Activated CD4-positive, alpha-beta T cell treated with anti-CD3 and anti-CD28 coated beads for 36 hours (primary cell): ENCODE measurements at places on chromosomes 16 and 17. TPM values are rescaled to one million over a fixed set of nuclear protein-coding genes. Genes with fewer than 3 reads are reported as not detected.

- peaks cover 60% of the 10 kb centered on the region for H3K4me1 ChIP-seq
- H3K36me3 ChIP-seq, result peaks cover 14% of the 10 kb centered on the region
- H3K27ac ChIP-seq, result peak overlapping the region; percentile 97
Observed at GRCh38 chr16:70738083-70738977, 52.5 kb upstream of the MTSS2 start.

Gene NPIPA5
- total RNA-seq, result 0.46 TPM

- peak overlapping the region; percentile 92 for H3K4me3 ChIP-seq
- H3K36me3 ChIP-seq, result peaks cover 17% of the 10 kb centered on the region
- peak overlapping the region; percentile 85 for H3K27ac ChIP-seq
- H3K27me3 ChIP-seq, result no peaks in the 10 kb centered on the region
- H3K4me1 ChIP-seq, result peaks cover 15% of the 10 kb centered on the region
Observed at GRCh38 chr16:1494129-1494640, 1.0 kb downstream of the TELO2 start.

Gene TMEM235
- not detected for total RNA-seq

Gene MMP15
- total RNA-seq, result 0.43 TPM

GRCh38 chr17:27546624-27547300 is 84.2 kb upstream of the LGALS9 start:
- no peaks in the 10 kb centered on the region for H3K27me3 ChIP-seq
- no peak for DNase-seq
- H3K27ac ChIP-seq, result peak overlapping the region; percentile 93
- H3K36me3 ChIP-seq, result peaks cover 20% of the 10 kb centered on the region

Gene C17orf100
- 1.6 TPM for total RNA-seq

GRCh38 chr16:58507963-58508670 is 7.2 kb upstream of the SETD6 start:
- no peak overlapping the region for H3K27ac ChIP-seq
- no peak for DNase-seq
- H3K4me1 ChIP-seq, result peaks cover 3% of the 10 kb centered on the region
- H3K36me3 ChIP-seq, result no peaks in the 10 kb centered on the region
- H3K27me3 ChIP-seq, result no peaks in the 10 kb centered on the region

GRCh38 chr16:67917852-67918236 is 13.8 kb downstream of the CTRL start:
- no peak overlapping the region for H3K4me3 ChIP-seq
- DNase-seq, result peak; percentile 79
- H3K27me3 ChIP-seq, result no peaks in the 10 kb centered on the region
- H3K4me1 ChIP-seq, result peaks cover 34% of the 10 kb centered on the region
- no peaks in the 10 kb centered on the region for H3K36me3 ChIP-seq
- peak overlapping the region; percentile 91 for H3K27ac ChIP-seq

DNA sequence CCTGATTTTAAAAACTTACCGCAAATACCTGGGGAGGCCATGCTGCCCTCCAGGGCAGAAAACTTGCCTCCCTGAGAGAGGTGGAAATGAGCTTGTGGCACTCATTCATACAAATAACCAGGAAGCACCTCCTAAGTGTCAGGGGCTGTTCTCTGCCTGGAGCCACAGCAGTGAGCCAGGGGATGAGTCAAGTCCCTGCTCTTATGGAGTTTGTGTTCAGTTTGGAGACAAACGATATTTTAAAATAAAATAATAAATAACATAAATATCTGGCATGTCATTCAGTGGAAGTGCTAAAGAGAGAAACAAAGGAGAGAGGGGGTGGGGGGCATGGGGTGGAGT is 313.8 kb downstream of the C16orf95 start:
- H3K27ac ChIP-seq, result no peak overlapping the region
- peaks cover 14% of the 10 kb centered on the region for H3K27me3 ChIP-seq
- no peak for DNase-seq
- H3K4me1 ChIP-seq, result no peaks in the 10 kb centered on the region
- no peaks in the 10 kb centered on the region for H3K36me3 ChIP-seq

Gene ALOX12B
- total RNA-seq, result 3.3 TPM

Gene CRHR1
- total RNA-seq, result not detected

Gene KRTAP1-1
- not detected for total RNA-seq

DNA sequence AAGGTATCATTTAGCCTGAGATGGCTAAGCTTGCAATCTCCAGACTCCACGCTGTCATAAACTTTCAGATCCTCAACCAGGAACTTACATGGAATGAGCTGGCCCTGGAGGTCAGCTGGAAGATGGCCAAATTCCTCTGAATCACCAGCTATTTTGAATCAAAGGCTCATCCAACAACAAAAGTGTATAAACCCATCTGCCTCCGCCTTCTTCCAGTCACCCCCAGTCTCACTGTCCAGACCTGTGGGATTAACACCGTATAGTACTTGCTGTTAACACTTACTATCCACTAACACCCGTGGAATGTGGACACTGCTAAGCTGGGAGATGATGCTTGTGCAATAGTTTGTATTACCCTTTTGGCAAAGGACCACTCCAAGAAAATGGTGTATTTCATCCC is 1.9 kb upstream of the LCMT1 start:
- no peaks in the 10 kb centered on the region for H3K27me3 ChIP-seq
- no peak overlapping the region for H3K27ac ChIP-seq
- no peak for DNase-seq
- peak overlapping the region; percentile 87 for H3K4me3 ChIP-seq
- H3K4me1 ChIP-seq, result peaks cover 42% of the 10 kb centered on the region
- H3K36me3 ChIP-seq, result peaks cover 4% of the 10 kb centered on the region

DNA sequence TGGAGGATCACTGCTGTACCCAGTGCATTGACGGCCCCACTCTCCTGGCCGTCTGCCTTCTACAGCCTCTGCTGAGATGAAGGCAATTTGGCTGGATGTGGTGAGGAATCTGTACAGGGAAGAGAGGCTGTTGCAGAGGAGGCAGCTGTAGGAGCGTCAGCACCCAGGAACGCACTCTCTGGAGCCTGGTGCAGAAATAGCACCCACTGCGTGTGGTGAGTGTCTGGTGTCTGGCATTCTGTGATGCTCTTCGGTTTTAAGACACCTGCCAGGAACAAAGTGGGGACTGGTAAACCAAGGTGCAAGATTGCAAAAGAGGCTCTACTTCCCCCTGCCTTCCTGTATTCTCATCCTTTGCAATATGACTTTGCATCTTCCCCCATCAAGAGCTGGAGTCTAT is 187.5 kb upstream of the SDK2 start:
- H3K4me1 ChIP-seq, result peaks cover 77% of the 10 kb centered on the region
- H3K27me3 ChIP-seq, result no peaks in the 10 kb centered on the region
- no peak overlapping the region for H3K27ac ChIP-seq

Gene HBQ1
- total RNA-seq, result 1.1 TPM

DNA sequence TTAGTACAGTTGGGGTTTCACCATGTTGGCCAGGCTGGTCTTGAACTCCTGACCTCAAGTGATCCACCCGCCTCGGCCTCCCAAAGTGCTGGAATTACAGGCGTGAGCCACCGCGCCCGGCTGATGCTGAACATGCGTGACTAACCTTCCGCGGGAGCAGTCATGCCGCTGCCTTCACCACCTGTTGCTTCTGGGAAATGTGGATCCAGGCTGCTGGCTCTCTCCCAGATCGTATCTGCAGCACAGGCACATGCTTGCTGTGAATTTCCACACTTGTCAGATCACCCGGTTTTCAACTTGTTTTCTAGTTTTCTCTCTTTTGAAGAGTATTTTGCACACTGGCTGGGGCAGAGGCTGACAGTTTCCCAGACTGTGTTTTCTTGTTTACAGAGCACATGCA is 97.9 kb downstream of the ADCY9 start:
- H3K36me3 ChIP-seq, result no peaks in the 10 kb centered on the region
- H3K4me1 ChIP-seq, result peaks cover 5% of the 10 kb centered on the region
- no peak overlapping the region for H3K27ac ChIP-seq
